Heart left ventricle (tissue), 16 donors: ENCODE measurements at places on chromosomes 6 and 20. TPM values are rescaled to one million over a fixed set of nuclear protein-coding genes. Genes with fewer than 3 reads are reported as not detected.
A peak's percentile ranks its signal among the peaks of the same experiment; 100 is the strongest.

DNA sequence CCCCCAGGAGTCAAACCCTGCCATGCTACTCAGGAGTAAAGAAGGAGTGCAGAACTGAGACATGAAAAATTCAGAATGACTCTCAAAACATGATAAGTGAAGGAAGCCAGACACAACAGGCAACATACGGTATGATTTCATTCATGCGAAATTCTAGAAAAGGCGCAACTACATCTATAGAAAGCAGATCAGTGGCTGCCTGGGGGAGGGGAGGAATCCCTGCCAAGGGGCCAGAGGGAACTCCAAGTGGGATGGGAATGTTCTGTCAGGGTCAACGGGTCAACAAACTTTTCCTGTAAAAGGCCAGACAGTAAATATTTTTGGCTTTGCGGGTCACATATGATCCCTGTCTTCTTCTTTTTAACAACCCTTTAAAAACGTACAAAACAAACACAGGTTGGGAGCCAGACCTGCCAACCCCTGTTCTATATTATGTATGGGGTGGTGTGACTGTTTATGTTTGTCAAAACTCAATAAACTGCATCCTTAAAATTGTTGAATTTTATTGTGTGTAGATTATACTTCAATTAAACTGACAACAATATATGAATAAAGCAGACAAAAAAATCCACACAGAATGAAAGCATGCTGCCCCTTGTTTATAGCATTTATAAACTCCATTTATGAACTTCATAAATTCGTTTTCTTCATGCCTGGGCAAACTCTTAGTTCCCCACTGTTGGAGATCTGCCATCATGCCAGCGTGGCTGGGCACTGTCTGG, 56.6 kb upstream of the TRAF3IP2 start:
- no peak for DNase-seq

- no peak for DNase-seq
These were observed 72.0 kb upstream of the SCGN start for GRCh38 chr6:25579902-25580495.

DNA sequence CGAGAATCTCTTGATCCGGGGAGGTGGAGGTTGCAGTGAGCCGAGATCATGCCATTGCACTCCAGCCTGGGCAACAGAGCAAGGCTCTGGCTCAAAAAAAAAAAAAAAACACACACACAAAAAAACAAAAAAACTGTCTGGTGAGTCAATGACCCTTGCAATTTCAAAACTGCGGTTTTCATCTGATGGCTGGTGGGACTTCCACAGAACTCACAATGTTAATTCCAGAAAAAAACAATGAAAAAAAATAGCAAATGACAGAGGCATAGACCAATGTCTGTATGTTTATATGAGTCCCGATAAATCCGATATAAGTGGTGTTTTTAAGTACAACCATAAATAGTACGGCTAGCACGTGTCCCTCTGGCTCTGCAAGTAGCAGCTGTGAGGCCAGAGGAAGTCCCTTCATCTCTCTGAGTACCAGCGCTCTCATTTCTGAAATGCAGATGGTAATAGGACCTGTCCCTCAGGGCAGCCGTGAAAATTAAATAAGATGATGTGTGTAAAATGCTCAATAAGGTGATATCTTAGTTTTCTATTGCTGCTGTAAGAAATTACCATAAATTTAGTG, 21.9 kb upstream of the PTPN1 start:
- no peak for DNase-seq

GRCh38 chr6:120671519-120671918, 662.8 kb downstream of the TBC1D32 start:
- DNase-seq: no peak

- peak; percentile 34 for DNase-seq
These were observed 36.7 kb downstream of the CFAP61 start for GRCh38 chr20:20089018-20089417.

GRCh38 chr6:125415913-125416312, 114.1 kb upstream of the HDDC2 start:
- DNase-seq: no peak

DNA sequence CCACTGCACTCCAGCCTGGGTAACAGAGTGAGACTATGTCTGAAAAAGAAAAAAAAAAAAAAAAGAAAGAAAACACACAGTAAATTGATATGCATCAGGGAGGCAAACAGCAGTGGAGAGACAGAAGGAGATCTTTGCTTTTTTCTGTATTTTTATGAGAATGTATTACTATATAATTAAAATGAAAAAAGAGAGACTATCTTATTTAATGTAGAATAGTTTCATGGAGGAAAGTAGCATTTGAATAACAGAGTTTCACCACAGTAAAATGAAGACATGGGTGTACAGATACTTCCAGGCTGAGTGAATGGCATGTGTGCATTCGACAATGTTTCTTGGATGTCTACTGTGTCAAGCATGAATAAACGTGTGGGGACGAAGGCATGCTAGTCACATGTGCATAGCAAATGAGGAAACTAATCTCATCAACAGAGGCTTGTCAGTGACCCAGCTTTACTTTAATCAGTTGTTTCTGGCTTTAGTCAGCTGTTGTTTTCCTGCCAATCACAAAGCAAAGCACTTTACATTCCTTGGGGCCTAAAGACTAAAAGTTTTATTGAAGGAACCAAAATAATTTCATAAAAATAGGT, 55.5 kb upstream of the ARMH2 start:
- DNase-seq: no peak

DNA sequence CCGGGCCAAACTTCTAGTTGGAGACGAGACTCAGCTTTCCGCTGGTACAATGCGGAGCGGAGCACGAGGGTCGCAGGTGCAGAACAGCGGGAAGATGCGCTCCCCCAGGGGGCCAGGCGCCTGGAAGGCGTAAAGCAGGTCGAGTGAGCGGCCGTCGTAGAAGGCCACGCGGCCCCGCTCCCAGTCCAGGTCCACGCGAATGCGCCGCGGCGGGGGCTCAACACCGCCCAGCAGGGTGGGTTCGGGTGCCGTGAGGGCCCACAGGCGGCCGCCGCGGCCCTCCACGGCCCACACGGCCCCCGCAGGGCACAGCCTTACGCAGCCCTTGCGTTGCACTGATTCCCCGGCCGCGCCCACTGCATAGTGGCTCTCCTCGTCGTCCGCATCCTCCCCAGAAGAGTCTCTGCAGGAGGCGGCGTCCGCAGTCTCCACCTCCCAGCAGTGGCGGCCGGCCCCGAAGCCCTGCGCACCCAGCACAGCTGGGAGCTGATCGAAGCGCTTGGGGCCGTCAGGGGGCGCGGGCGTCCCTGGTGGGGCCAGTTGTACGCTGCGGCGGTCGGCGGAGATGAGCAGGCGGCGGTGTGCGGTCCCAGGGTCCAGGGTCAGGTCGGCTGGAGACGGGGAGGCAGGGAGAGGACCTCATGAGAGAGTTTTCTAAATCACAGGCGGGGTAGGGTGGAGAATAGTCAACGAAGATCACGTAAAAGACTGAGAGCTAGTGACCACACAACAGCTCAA, 4.3 kb downstream of the PPP1R11 start:
- DNase-seq: peak; percentile 50

GRCh38 chr6:44113414-44113813, 13.8 kb downstream of the MRPL14 start:
- no peak for DNase-seq

DNA sequence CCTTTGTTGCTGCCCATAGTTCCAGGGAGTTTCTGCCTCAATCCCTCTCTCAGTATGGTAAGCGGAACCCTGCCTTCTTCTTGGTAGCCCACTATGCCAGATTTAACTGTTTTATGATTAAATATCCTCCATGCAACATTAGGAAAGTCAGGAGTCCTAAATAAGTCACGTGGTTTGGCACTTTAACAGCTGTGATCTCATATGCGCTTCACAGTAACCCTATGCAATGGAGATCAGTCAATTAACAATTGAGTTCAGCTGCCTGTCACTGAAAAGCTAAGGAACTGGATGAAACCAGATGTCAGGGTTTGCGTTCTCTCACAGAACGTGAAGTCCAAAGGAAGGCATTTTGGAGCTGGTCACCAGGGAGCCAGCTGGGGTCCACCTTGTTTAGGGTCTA, 81.6 kb downstream of the PSMB1 start:
- no peak for DNase-seq

DNA sequence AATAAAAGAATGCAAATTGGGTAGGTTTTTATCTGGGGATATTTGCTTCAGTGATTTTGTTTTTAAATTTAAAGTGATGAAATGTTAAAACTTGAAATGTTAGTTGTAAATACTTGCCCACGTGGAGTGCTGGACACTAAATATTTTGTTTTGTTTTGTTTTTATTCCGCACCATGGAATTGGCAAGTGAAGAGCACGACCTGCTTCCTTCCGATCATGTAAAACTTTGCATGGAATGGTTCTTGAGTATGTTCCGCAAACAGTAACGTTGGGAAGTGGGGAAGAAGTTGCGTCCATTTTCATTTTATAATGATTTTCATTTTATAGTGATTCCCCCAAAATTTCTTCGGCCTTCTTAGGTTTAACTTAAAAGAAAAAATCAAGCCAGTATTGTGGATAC, 765 bp downstream of the IRAK1BP1 start:
- no peak for DNase-seq

DNA sequence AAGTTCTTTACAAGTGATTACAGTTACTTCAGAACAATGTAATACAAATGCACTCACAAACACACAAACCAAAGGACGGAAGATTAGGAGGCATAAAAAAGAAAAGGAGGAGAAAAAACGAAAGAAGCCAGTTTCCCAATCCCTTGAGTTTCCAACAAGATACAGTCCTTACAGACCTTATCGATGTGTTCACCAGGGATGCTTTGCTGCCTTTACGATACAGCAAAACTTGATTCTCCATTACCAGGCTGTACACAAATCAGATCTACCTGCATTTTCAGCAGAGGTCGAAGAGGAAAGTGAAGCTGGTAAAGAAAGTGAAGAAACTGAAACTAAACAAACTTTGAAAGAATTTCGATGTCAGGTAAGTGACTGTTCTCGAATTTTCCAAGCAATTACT, 62.6 kb upstream of the SMIM8 start:
- DNase-seq: no peak

DNA sequence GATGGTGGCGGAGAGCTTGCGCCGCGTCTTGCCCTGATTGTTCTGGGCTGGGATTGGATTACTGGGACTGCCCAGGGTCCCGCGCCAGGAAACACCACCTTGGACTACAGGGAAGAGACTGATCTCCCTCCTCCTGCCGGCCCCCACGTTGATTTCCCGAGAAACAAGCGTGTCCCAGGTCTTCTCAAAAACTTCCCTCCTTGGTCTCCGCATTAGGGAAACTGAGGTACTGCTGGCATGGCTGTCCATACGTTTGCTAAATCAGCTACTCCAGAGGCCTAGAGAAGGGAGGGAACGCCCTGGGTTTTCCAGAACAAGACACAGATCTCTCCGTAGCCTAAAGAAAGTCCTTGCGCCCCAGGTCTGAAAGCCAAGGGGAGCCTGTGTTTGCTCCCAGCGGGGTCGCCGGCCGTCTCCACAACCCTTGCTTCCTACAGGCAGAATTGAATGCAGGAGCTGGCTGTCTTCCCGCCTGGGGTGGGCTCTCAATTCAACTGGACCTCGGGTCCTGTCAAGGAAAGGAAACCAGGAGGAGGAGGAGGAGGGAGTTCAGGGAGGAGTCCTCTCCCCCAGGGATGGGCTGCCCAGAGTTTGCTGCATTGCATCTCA, 29.2 kb downstream of the TFAP2A start:
- no peak for DNase-seq

- DNase-seq: no peak
These were observed 92.5 kb downstream of the SESN1 start for GRCh38 chr6:109002051-109002697.

GRCh38 chr20:58308680-58309527, 611 bp upstream of the RAB22A start:
- DNase-seq: peak; percentile 76

DNA sequence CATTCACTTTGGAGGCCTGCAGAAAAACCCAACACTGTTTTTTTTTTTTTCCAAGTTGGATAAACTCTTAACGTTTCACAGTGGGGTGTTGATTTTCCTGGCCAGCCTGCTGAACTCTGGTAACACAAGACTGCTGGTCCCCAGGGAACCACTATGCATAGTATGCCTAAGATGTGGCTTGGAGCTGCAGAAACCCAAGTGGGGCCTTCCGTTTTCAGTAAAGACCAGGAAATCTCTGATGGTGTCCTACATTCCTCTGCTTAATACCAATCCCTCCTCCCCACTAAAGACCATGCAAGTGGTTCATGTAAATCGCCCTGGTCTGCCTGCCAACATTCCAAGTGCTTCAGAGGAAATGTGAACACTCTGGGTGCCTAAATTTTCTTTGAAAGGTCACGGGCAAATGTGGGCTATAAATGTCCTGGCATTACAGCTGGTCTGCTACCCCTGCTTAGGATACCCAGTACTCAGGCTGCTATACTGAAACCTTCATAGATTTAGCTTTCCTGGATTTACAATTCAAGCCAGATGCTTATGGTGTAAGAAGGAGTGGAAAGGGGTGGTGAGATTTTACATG, 615.4 kb downstream of the MAFB start:
- DNase-seq: no peak

- DNase-seq: no peak
These were observed 61.1 kb downstream of the PFDN4 start for GRCh38 chr20:54268941-54269340.

DNA sequence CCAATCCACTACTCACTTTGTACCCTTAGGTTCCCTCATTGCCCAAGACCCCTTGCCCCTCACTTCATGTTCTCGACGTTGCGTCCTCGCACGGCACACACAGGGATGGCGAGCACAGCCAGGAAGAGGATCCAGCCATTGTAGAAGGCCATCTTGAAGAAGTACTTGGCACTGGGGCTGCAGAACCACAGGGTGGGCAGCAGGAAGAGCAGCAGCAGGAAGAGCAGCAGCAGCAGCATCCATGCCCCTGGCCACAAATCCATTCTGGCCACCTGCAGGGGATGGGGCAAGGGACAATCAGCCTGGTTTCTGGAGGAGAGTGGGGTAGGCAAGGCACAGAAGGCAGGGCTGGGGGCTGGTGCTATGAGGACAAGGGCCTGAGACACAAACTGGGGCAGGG, 4.7 kb downstream of the AGPAT1 start:
- no peak for DNase-seq

- no peak for DNase-seq
These were observed 508.1 kb downstream of the KIF16B start for GRCh38 chr20:16064989-16065707.

DNA sequence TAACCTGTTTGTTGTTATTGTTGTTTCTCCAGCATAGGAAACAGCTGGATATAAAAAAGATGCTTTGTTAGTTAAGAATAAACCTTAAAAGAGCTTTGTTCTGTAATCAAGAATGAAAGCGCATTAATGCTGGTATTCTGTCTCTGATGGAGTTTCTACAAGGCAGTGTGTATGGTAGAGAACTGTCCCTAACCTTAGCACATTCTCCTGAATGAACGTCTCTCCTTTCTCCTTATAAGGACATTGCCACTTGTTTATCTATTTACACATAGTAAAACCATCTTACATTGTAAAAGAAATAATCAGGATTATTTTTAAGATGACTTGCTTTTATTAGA, 33.8 kb upstream of the LCA5 start:
- DNase-seq: no peak

The GSTA3 gene
- not detected for total RNA-seq

The ZSCAN23 gene
- total RNA-seq: 0.48 TPM

The OR12D3 gene
- not detected for total RNA-seq

The ELOVL4 gene
- total RNA-seq: 0.09 TPM
